ENCODE measurements at places on chromosomes 7 and 10.

DNA sequence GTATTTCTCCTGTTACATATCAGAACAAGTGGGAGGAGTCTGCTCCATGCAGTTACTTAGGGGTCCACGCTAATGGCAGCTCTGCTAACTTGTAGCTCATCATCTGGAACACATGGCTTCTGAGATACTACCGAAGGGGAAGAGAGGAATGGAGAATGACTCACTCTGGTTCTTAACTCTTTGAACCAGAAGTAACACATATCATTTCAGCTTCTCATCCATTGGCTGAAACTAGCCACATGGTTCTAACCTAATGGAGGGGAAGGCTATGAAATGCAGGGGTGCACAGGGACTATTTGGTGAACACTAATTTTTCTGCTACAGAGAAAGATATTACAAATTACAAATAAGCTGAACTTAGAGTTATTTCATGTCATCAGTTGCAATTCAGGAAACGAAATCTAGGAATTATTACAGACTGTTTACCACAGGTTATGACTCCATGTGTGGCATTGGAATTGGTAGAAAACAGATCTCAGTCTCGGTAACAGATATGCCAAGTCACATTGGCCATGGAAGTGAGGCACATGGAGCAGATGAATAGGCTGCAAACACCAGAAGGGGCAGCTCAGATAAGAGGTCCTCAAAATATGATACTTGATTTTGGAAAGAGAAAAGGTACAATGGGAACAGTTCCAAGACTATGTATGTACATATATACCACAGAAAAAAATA, 9.4 kb upstream of the KAT6B start:
- DNase-seq, result no peak

- no peak for DNase-seq
These were observed 230.7 kb upstream of the CACNA2D1 start for GRCh38 chr7:82674268-82674667.

GRCh38 chr7:35430547-35431153, 176.8 kb upstream of the TBX20 start:
- DNase-seq, result no peak

GRCh38 chr10:81838950-81839349, 36.0 kb upstream of the NRG3 start:
- DNase-seq, result no peak

DNA sequence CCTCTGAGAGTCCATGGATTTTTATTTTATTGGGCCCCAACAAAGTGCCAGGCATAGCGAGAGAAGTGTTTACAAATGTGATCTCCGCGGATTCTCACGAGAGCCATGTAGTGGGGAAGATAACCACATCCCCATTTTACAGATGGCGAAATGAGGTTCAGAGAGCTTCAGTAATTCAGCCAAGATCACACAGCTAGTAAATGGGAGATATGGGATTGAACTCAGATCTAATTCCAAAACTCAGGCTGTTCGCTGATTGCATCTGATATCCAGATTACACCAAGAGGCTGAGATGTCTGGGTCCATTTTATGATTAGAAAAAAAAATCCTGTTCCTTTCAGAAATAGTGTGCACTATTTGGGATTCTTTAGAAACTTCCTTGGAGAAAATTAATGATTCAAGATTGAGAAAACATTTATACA, 1.3 kb downstream of the FAS start:
- no peak for DNase-seq

DNA sequence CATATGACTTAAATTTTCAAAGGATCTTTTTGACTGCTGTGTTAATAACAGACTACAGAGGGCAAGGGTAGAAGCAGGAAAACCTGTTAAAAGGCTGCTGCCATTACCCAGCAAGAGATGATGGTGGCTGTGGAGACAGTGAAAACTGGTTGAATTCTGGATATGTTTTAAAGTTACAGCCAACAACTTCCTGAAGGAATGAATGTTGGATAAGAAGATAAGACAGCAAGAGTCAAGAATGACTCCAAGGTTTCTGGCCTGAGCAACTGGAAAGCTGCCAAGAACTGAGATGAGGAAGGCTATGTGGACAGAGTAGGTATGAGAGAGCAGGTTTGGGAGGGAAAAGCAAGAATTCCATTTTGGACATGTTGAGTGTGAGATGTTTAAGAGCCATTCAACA, 19.1 kb downstream of the CNOT4 start:
- DNase-seq, result no peak

DNA sequence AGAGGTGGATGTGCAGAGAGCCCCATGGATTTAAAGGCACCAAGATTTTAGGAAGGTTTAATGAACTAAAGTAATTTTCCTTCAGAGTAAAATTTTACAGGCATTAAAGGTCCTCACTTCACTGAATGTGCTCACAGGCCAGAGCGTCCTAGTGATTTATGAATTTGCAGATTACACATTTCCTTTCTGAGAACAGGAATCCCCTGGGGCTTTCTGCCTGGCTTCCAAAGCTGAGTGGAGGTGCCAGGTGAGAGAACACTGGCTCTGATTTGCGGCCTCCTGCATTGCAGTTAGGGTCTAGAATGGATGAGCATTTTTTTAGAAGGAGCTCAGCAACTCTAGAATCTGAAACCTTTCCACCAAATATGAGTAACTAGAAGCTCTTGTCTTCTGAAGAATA, 194.3 kb downstream of the SORCS3 start:
- DNase-seq, result no peak

Measured in stimulated activated CD4-positive, alpha-beta T cell treated with anti-CD3 and anti-CD28 coated beads, Interleukin-1b, Interleukin-23, amount 100 ng/mL, for 24 hours (primary cell).